ENCODE measurements at places on chromosomes 7 and 10. TPM values are rescaled to one million over a fixed set of nuclear protein-coding genes. Genes with fewer than 3 reads are reported as not detected.

The ZP3 gene
- polyA plus RNA-seq: not detected

The ASB13 gene
- polyA plus RNA-seq: 9.3 TPM

DNA sequence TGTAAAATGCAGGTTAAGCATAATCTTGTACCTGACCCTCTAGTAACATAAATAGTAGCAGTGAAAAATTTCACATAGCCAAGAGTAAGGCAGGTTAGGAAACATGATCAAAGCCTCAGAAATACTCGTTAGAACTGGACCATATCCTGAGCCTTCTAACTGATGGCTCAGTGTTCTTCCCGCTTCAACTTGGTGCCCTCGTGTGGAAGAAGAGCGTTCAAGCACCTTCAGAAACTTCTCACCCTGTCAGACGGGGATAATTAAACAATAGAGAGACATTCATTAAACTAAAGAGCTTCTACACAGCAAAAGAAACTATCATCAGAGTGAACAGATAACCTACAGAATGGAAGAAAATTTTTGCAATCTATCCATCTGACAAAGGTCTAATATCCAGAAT lies 124.5 kb downstream of the MYOF start:
- peak; percentile 43 for DNase-seq

- DNase-seq: no peak
Measured at GRCh38 chr10:78893217-78893616, 175.5 kb upstream of the ZMIZ1 start.

DNA sequence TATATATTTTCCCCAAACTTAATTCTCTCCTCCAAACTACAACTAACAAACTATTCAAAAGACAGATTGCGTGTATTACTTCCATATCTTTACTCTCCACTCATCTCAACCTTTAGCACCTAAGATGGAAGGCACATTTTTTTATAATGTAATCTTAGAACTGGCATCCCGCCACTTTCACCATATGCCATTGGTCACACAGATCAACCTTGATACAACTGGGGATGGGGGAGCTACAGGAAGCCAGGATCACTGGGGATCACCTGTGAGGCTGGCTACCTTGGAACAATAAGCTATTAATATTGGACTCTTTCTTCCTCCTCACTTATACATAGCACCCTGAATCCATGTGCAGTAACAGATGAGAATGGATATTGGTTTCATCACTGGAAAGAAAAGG lies 469.6 kb upstream of the LRRN3 start:
- DNase-seq: no peak

- DNase-seq: peak; percentile 29
Measured at GRCh38 chr10:130137090-130137448, 878 bp downstream of the GLRX3 start.

DNA sequence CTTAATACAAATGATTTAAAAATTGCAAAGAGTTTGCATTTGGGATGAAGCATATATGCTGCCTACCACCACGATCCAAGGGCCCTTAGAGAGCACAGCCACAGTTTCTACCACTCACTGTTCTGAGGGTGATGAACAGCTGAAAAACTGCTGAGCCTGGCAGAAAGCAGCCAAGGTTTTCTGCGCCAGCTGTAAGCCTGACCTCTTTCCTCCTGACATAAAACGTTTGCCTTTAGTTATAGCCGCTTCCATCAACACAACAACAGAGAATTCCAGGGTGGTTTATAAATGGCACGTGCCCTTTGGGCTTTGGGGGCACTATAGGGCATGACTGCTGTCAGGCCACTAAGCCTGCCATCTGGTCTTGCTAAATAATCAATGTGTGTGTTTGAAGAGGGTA lies 222.8 kb downstream of the RELN start:
- no peak for DNase-seq

GRCh38 chr7:74026406-74026902 lies 1.5 kb upstream of the ELN start:
- no peak for DNase-seq

All from HepG2 (cell line).